ENCODE measurements at places on chromosomes 6 and 20. TPM values are rescaled to one million over a fixed set of nuclear protein-coding genes. Genes with fewer than 3 reads are reported as not detected.

MYH7B gene
- total RNA-seq, result not detected

DYNLRB1 gene
- 91.9 TPM for total RNA-seq

KIF6 gene
- total RNA-seq, result not detected

SNX5 gene
- total RNA-seq, result 137 TPM

PLCB1 gene
- 5.2 TPM for total RNA-seq

RBL1 gene
- total RNA-seq, result 12.8 TPM

PDCD2 gene
- total RNA-seq, result 64.3 TPM

AIF1 gene
- total RNA-seq, result 30.7 TPM

RPS10 gene
- 3,030 TPM for total RNA-seq

VSTM2L gene
- total RNA-seq, result 2.6 TPM

ASIP gene
- total RNA-seq, result not detected

PTPRK gene
- 36.0 TPM for total RNA-seq

C2 gene
- 11.4 TPM for total RNA-seq

SAMD5 gene
- 6.9 TPM for total RNA-seq

PLCB4 gene
- total RNA-seq, result 13.7 TPM

LPA gene
- 0.83 TPM for total RNA-seq

PPP1R16B gene
- total RNA-seq, result 6.7 TPM

ATG5 gene
- 30.9 TPM for total RNA-seq

MKKS gene
- 10.4 TPM for total RNA-seq

GTPBP2 gene
- total RNA-seq, result 49.7 TPM

DPPA5 gene
- total RNA-seq, result not detected

NRN1 gene
- total RNA-seq, result 0.19 TPM

PLAGL1 gene
- total RNA-seq, result 25.4 TPM

TTPAL gene
- 7.9 TPM for total RNA-seq

STX16 gene
- total RNA-seq, result 29.6 TPM

SLC4A11 gene
- 7.2 TPM for total RNA-seq

HTR1B gene
- total RNA-seq, result not detected

EMILIN3 gene
- not detected for total RNA-seq

ZC2HC1B gene
- total RNA-seq, result not detected

SLC22A16 gene
- total RNA-seq, result not detected

TREM1 gene
- total RNA-seq, result 0.95 TPM

TFAP2B gene
- total RNA-seq, result 0.35 TPM

VEGFA gene
- 107 TPM for total RNA-seq

HDGFL1 gene
- total RNA-seq, result not detected

SCRT2 gene
- total RNA-seq, result not detected

DYNLT2 gene
- total RNA-seq, result 3.1 TPM

GNAS-AS1 gene
- 0.34 TPM for total RNA-seq
